Nucleus accumbens (tissue), 56 donors: ENCODE measurements at places on chromosomes 1 and 21.

DNA sequence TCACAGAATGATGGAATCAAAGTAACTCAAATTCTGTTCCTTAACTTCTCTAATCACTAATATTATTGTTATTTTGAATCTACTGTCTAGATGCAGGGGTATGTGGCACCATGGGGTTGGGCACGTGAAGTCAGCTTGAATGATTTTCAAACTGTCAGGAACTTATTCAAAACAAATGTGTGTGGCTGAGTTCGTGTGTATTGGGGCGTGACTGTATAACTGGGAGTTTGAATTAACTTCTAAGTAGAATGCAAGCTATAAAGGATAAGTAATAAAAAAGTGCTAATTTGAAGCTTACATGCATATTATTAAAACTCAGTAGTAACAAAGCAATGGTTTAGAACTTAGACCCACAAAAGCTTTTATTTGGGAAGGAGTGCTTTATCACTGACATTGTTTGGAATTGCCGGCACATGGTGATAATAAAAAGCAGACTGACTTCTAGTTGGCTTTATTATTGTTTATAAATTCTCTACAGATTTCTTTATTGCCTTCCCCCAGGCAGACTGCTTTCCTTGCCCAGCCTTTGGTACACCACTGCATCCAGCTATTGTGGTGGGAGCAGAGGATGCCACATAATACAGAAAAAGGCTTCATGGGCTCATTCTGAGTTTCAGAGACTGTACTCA is 84.3 kb downstream of the TENT5C start:
- DNase-seq: no peak

DNA sequence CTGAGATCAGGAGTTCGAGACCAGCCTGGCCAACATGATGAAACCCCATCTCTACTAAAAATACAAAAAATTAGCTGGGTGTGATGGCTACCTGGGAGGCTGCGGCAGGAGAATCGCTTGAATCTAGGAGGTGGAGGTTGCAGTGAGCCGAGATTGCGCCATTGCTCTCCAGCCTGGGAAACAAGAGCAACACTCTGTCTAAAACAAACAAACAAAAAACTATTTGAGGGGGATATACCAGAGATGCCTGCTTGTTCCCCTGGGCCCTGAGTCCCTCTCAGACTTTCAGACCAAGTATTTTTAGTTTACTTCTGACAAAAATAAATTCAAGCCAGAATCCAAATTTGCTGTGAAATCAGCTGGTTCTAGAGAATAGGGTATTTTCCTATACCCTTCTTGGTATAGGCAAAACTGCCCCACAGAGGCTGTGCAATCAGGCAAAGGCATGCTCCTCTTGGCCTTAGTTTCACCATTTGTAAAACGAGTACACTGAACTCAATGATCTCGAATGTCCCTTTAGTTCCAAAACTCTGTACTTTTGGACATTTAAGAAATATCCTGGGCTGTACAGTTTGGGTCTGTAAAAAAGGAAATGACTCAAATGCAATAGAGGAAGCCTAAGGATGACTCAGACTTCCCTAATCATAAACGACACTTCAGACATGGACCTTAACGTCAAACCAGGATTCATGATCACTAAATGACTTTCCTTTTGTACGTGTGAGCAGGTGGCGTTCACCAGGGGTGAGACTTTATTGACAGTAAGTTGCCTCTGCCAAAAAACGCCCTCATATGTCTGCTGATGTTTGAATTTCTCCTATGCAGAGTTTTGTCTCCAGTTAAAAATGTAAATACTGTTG is 16.1 kb downstream of the ENSA start:
- DNase-seq: no peak

DNA sequence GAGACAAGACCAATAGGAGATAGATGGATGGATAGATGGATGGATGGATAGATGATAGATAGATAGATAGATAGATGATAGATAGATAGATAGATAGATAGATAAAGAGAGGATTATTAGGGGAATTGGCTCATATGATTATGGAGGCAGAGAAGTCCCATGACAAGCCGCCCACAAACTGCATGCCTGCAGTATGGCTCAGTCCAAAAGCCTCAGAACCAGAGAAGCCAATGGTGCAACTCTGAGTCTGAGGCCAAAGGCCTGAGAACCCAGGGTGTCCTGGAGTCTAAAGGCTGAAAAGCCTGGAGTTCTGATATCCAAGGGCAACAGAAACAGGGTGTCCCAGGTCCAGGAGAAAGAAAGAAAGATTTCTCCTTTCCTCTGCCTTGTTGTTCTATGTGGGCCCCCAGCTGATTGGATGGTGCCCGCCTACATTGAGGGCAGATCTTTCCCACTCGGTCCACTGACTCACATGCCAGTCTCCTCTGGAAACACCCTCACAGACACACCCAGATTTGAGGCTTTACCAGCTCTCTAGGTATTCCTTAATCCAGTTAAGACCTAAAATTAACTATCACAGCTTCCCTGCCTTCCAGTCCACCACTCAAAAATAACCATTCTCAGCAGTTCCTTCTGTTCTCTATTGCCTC is 39.6 kb upstream of the IRF2BP2 start:
- DNase-seq: no peak

DNA sequence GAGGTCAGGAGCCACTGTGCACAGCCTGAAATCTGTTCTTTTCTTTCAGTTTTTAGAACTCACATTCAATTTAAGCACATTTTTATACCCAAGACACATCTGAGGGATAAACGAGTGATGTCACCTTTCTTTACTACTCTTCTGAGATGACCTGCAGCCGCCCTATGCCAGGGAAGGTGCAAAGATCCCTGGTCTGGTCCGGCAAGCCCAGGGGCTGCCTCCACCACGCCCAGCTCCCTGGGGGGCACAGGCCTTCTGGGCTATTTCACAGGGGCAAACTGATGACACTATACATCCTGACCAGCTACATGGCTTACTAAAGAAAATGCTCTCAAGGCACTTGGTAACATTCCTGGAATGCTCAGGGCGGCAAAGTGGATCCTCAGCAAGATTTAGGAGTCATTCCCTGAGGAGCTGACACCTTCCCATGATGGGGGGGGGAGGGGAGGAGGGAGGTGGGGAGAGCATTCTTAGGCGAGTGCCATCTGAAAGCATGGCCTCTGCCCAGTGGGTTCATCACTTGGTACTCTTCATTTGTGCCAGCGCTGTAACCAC is 11.3 kb downstream of the MRAP start:
- DNase-seq: no peak

DNA sequence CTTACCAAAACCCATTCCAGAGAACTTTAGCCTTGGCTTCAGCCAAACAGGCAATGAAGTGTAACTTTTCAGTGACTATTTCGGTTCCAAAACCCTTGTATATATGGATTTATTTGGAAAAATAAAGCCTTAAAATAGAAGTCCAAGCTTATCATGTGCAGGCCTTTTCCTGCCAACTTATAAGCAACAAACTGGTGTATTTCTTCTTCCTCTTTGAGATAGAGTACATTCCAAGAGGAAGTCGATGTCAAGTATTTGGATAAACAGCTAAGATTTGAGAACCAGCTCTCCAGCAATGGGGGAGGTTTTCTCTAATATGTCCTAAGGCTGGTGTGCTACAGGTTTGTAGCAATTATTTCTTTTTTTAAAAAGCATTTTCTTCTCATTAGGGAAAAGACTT is 407.8 kb downstream of the DUSP10 start:
- no peak for DNase-seq

GRCh38 chr1:81954534-81955020 is 153.8 kb downstream of the ADGRL2 start:
- DNase-seq: no peak

GRCh38 chr1:71521655-71522264 is 440.9 kb upstream of the ZRANB2 start:
- DNase-seq: peak; percentile 20

- DNase-seq: no peak
Measured at GRCh38 chr1:58695206-58695605, 4.7 kb downstream of the MYSM1 start.

GRCh38 chr1:209948155-209948554 is 10.1 kb downstream of the SYT14 start:
- DNase-seq: no peak

DNA sequence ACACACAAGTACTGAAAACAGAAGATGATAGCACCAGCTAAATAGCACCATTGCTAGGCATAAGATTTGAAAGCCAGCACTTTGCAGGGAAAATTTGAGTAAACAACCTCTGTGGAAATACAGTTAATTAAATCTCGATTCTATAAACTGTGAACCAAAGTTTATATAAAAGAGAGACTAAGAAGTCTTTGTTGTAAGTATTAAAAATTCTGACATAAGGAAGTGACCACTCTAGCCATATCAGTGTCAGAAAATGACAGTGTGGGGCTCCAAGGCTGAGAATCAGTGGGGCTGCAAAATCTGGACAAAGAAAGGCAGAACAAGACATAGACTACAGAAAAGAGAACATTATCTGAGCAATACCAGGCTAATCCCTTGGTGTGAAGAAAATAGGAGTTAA is 292.2 kb downstream of the ST6GALNAC3 start:
- no peak for DNase-seq

- no peak for DNase-seq
Measured at GRCh38 chr1:45570631-45571030, 13.2 kb upstream of the NASP start.

GRCh38 chr1:44460107-44460882 is 55.2 kb downstream of the RNF220 start:
- DNase-seq: no peak

DNA sequence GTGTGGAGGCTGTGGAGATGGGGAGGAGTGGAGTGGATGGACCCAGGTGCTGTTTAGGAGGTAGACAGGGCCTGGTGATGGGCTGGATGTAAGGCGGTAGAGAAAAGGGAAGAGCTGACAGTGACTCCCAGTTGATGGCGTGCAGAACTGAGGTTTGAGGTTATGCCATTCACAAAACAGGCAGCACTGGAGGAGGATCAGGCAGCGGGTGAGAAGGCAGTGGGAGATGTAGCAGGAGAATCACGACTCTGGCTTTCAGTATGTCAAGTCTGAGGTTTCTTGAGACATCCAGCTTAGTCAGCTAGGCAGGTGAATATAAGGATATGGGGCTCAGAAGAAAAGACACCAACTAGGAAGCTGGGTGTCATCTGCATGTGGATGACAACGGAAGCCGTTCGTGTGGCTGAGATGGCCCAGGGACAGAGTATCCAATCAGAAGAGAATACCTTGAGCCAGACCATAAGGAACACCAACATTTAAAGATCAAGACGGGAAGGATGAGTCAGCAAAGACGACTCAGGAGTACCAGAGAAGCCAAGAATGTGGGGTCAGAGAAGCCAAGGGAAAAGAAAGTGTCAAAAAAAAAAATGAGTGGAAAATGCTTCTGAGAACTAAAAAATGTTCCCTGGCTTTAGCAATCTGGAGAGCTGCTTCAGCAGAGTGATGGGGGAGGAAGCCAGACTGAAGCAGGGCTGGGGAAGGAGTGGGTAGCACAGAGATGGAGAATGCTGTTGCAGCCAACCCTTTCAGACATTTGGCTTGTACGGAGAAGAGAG is 15.2 kb downstream of the LRRN2 start:
- no peak for DNase-seq

DNA sequence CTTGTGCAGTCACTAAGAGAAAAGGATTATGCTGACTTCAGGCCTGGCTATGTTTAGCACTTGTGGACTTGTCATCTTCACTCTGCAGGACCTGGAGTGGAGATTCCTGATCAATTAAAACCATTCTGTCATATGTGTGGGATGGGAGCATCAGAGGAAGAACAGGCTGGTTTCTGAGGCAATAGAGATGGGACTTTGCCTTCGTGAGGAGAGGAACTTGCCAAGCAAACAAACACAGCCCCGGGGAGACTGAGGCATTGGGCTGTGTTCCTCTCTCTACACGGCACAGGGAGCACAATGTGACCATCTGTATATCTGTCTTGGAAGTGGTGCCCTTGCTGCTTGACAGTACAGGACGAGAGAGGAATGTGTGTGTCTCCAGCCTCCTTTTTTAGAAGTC is 23.1 kb downstream of the VASH2 start:
- no peak for DNase-seq
